ENCODE measurements at places on chromosomes 13 and 19.

DNA sequence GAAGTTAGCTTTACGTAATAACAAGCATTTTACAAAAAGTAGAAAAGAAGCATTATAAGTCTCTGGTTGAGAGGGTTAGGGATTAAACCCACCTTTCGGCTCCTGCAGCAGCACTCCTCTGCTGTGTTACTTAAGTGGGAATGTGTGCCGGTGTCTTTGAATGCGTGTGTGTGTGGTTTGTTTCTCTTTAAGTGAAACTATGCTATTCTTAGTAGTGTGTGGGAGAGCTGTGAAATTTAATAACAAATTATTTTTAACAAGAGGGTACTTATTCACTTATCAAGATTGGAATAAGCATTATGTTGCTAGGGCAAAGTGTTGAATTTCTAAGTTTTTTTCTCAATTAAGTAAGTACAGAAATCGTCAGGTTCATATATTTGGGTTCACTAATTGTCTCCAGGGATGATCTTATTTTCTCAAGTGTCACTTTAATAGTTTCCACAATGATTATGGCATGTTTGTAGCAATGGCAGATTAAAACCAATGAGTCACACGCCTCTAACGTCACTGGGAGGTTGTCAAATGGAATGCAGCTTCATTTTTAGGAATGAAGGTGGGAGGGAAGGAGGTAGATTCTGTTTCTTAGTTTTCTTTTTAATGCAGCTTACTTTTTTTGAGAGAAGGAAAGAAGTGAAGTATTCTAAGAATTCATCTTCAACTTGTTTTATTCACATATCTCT, 151.3 kb downstream of the LMO7 start:
- DNase-seq, result no peak

DNA sequence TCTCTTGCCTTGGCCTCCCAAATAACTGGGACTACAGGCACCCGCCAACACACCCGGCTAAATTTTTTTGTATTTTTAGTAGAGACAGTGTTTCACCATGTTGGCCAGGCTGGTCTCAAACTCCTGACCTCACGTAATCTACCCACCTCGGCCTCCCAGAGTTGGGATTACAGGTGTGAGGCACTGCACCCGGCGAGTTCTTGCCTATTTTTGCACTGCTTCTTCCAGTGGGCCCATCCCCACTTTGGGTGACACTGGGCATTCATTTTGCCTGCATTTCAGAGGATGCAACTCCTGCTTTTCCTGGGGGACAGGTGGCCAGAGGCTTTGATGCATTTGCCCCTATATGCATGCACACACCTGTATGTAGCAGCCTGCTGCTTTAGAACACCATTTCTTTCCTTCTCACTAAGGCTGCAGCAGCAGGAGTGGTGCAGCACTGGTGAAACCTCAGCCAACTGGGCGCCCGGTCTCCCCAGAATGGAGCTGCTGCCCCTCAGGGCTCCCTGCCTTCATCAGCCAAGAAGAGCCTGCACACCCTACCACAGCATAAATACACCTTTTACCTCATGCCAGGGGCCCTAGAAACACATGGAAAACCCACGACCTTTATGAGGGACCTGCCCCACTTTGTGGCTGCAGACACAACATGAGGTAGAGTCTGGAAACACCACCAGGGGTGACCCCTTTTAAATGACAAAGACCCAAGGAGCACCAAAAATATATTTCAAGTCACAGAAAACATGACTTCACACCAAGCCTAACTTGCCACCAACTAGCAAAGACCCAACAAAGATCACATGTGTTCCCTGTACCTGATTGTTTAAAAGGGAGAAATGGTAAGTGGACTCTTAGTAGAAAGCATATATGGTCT, 36.8 kb upstream of the POP4 start:
- DNase-seq, result no peak

DNA sequence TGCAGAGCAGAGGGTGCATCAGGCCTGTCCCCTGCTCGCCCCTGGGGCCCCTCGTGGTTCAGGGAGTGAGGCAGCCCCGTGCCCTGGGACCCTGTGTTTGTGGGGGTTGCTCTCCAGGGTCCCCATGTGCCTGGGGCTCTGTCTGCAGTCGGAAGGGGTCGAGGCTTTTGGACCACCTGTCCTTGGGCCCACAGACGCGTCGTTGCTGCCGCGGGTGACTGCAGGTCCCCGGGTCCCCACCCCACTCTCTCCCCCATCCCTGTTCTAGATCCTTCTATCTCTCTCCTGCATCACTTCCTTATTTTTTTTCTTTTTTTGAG, 1.9 kb downstream of the PCSK4 start:
- DNase-seq, result no peak

- no peak for DNase-seq
Measured at GRCh38 chr19:12841094-12841493, 2.8 kb downstream of the MAST1 start.

- no peak for DNase-seq
Measured at GRCh38 chr13:91693466-91693865, 295.0 kb downstream of the GPC5 start.

- DNase-seq, result no peak
Measured at GRCh38 chr19:8321986-8322637, 816 bp downstream of the RPS28 start.

DNA sequence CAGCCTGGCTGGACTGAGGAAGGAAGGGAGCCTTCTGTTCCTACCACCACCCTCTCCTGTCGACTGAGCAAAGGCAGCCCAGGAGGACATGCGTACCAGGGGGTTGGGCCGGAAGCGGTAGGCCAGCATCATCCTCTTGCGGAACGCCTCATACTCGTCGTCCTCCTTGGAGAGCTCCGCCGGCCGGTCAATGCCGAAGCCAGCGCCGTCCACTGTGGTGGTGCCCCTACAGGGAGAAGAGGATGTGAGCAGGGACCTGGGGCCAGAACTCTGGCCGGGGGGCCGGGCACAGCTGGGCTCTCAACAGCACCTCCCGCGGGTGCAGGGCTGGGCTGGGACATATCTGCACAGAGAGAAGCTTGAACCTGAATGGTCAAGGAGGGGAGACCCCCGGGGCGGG, 3.8 kb upstream of the TM6SF2 start:
- DNase-seq, result no peak

DNA sequence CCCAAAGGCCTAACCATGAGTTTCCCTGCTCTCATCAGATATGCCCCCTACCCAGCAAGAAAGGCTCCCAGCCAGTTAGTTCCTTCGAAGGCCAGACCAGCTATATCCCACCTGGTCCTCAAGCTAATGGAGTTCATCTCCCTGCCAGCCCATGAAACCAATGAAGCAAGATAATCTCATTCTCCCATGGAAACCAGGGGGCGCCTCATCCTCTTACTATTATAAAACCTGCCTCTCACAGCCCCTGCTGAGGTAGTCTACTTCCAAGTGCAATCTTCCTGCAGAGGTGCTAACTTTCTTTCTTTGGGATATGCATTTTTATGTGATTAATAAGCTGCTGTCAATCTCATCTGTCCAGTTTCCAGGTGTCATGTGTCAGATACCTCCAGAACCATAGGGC, 34.0 kb upstream of the ZNF573 start:
- DNase-seq, result no peak

GRCh38 chr13:28494504-28494777, 487 bp downstream of the FLT1 start:
- DNase-seq, result no peak

- DNase-seq, result no peak
Measured at GRCh38 chr13:32737111-32737571, 150.9 kb downstream of the PDS5B start.

DNA sequence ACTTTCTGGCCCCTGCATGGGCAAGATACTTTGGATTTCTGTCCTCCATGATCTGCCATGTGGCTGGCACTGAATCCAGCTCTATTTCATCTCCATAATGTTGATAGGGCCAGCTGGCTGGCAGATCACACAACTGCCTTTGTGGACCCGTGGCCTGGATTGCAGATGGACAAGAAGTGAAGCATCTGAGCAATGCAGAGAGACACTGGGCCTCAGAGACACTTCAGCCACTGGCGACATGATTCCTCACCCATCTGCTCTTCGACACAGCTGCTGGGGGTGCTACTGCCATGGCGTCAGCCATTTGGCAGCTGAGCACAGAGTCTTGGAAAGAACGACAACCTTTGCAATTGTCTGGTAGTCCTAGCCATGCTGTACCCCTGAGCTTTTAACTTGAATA, 79.5 kb upstream of the MYO16 start:
- no peak for DNase-seq

- no peak for DNase-seq
Measured at GRCh38 chr19:13207846-13208671, 57.8 kb downstream of the IER2 start.

- DNase-seq, result peak; percentile 46
Measured at GRCh38 chr19:35045667-35046300, 4.3 kb downstream of the HPN start.

DNA sequence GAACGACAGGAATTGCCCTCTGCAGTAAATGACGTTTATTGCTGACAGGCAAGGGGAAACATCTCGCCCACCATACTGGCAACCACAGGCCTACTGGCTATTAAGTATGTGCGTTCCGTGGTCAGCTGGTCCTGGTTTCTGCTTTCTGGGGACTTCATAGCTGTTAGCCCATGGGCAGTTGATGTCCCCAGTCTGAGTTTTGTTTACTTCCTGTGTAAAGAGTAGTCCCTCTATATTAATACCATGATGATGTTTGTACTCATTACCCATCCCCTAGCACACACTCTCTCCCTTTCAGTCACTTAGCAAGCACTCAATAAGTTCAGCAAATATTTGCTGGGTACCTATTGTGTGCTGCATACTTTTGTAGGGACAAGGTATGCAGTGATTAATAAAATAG, 6.5 kb upstream of the MIA start:
- no peak for DNase-seq

GRCh38 chr19:16034180-16034579, 42.1 kb upstream of the TPM4 start:
- DNase-seq, result no peak

DNA sequence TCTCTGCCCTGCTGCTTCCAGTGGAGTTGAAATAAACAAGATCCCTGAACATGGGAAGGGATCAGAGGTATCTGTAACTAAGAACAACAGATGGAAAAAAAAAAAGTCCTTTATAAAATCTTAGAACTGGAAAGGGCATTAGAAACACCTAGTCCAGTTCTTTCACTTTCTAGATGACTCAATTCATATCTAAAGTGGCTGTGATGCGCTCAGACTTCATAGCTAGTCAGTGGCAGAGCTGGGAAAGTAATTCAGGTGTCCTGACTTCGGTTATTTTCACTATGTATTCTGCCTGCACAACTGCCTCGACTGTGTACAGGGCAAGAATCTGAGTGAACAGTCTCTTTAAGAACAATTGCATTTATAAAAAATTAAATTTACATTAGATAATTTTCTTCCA, 151.8 kb upstream of the TMTC4 start:
- no peak for DNase-seq

DNA sequence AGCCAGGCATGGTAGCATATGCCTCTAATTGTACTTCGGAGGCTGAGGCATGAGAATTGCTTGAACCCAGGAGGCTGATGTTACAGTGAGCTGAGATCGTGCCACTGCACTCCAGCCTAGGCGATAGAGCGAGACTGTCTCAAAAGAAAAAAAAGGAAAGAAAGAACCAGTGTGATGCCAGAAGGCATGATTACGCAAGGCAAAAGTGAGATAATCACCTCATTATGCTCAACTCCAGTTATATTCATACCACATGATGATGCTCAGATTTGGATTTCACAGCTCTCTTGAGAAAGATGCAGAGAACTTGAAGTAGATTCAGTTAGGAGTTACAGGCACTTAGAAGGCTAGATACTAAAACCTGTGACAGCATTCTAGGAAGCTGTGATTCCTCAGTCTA, 21.8 kb downstream of the RCBTB1 start:
- no peak for DNase-seq

GRCh38 chr13:48578516-48579164, 45.8 kb upstream of the RCBTB2 start:
- no peak for DNase-seq

- DNase-seq, result no peak
Measured at GRCh38 chr19:42287017-42287826, 14.7 kb upstream of the PRR19 start.

- DNase-seq, result no peak
Measured at GRCh38 chr13:43782686-43783085, 4.1 kb downstream of the ENOX1 start.

- DNase-seq, result no peak
Measured at GRCh38 chr19:1747285-1748114, 5.8 kb upstream of the ONECUT3 start.

GRCh38 chr13:113980489-113981064, 6.7 kb upstream of the C13orf46 start:
- no peak for DNase-seq

DNA sequence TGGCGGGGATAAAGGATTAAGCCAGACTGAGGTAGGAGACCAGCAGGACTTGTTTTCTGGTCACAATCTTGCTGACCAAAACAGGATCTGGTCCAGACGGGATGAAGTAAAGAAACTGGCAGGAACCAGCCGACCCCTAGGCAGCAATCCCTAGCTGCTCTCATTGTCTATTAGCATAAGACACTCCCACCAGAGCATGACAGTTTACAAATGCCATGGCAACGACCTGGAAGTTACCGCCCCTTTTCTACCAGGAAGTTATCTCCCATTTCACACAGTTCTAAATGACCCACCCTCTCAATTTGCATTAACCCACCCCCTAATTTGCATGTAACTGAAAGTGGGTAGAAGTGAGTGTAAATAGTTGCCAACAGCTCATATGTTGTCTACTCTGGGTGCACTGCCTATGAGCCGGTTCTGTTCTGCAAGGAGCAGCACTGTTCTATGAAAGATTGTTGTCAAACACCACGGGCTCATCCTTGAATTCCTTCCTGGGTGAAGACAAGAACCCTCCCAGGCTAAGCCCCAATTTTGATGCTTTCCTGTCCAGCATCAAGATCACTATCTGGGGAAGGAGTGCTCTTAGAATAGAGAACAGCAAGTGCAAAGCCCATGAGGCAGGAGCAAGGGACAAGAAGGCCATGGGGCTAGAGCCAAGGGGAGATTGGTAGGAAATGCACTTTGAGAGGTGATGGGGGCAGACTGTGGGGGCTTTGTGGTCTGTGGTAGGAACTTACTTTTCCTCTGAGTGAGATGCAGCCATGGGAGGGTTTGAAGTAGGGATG, 13.9 kb upstream of the FBXO27 start:
- no peak for DNase-seq

GRCh38 chr13:28199089-28199488, 60.7 kb downstream of the PAN3 start:
- DNase-seq, result no peak

- no peak for DNase-seq
Measured at GRCh38 chr13:28347456-28348371, 147.2 kb downstream of the FLT1 start.

- no peak for DNase-seq
Measured at GRCh38 chr13:53250977-53251376, 222.4 kb downstream of the OLFM4 start.

DNA sequence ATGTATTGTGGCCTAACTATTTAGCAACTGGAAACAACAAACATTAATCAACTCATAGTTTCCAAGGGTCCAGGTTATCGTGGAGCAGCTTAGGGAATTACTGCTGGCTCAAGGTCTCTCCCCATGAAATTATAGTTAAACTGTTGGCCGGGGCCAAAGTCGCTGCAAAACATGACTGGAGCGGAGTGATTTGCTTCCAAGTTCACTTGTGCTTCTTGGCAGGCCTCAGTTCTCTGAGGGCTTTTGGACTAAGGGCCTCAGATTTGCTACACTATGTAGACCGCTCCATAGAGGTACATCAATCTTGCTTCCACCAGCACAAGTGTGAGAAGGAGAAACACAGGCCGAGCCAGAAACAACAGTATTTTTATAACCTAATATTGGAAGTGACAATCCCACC, 9.4 kb upstream of the KBTBD7 start:
- no peak for DNase-seq
